Ammon's horn (tissue), 1 donor: ENCODE measurements at places on chromosomes 13 and 19.

- no peak for DNase-seq
These were observed 20.3 kb downstream of the SPATA13 start for GRCh38 chr13:24180750-24181377.

GRCh38 chr13:30376426-30377311 is 45.6 kb upstream of the UBE2L5 start:
- DNase-seq, result no peak

DNA sequence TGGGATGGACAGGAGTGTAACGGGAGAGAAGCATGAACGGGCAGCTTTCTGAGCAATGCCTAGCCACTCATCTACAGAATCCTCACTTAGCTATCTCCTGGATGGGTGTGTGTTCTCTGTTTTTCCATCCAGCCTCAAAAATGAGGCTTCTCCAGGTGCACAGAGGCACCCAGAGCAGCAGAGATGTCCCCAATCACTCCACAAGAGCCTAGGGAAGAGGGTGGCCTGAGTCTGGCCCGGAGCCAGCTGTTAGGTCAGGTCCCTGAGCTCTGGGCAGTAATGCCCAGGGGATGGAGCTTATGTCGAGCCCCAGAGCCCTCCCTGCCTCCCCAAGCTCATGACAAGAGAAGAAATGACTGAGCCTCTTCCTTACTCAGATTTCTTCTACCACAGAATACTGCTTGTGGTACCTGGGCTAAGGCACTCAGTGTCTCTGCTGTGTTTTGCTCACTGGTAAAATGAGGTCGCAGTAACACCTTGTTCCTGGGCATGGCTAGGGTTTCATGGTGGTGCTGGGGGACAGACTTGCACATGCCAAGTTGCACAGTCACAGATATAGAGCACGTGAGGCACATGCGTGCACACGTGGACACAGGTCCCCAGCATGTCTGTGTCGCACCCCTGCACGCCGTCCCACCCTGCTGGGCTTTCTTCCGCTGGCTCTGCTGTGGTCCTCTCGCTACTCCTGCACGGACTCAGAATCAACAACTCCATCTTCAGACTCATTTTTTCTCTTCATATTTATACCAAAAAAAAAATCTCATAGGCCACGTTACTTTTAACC is 86.6 kb upstream of the SOX1 start:
- no peak for DNase-seq

DNA sequence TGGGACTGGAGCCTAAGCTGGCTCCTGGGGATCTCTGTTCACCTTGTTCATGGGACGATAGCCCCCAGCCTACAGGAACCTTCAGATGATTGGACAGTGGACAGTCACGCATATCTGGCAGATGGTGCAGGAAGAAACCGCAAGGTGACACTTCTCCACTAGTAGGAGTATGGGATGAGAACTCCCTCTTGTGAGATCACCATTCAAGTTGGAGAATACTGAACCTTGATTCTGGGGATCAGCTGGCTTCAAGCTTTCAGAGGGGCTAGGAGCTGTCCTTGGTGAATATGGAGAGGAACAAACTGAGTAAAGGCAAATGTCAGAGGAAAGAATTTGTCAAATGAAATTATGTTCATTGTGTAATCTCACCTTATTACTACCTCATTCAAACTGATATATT is 204.5 kb downstream of the PDS5B start:
- no peak for DNase-seq

DNA sequence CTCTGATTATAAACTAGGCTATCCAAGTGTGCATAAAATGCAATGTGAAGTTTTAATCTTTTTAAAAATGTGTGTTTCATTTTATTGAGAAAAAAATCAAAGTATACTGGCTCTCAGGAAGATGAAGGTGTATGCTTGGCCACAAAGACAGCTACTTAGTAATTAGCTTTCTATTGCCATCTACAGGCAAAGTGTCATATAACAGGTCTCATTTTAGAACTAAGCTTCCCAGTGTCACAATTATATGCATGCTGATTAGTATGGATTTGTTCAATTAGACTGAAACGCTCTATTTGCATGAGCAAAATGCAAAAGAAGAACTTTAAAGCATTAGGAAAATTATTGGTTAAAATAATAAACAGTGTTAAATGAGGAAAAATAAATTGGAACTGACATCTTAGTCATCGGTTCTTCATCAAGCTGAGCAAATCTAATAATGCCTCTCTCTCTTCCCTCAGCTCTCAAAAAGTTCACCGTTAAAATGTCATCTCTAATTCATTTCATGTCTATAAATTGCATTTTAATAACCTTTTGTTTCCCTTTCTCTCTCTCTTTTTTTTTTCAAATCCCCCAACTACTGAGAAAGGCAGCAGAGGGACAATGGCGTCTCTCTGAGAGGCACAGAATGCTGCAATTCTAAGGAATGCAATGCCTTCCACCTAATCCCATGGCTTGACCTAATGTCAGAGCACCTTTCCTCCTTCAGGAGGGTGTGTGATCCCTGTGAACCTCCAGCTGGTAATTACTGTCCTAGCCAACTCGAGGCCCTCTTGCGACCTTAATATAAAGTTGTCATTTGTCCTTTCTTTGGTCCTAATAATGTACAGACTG is 313.1 kb upstream of the MAB21L1 start:
- peak; percentile 64 for DNase-seq

DNA sequence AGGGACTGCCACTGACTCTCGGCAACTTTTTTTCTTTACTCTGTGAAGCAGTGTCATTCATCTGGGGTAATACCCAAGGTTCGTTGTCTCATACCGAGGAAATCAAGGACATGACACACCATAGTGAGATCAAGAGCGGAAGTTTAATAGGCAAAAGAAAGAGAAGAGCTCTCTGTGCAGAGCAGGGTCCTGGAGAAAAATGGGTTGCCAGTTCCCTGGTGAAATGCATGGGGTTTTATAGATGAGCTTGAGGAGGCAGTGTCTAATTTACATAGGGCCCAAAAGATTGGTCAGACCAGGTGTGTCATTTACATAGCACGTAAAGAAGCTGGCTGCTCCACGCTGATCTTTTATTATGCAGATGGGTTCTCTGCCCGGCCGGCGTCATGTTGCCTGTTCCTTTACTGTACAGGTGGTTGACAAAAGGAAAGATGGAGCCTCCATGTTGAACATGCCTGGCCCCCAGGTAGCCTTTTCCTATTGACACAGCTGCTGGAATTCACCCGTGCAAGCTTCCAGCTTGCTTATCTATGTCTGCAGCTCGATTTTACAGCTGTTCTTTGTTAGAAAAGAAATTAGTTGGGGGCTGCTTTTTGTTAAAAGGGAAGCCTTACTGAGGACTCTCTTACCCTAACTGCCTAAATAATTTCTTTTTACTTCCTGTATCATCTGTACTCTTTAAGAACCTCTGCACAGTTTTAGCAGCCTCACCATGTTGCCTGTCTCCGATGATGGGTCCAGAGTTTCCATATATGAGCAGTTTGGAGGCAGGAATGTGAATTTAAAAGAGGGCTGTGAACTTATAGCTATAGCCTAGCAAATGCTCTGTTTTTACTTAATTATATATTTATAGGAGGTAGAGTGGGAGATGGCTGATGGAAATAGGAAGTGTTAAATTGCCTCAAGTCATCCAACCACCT is 98.0 kb upstream of the DIAPH3 start:
- DNase-seq, result no peak

GRCh38 chr19:17079710-17080439 is 4.3 kb downstream of the MYO9B start:
- DNase-seq, result peak; percentile 87

- DNase-seq, result no peak
These were observed 653.1 kb downstream of the LIG4 start for GRCh38 chr13:107562203-107562602.
